ENCODE measurements at places on chromosomes 6 and 20.
A peak's percentile ranks its signal among the peaks of the same experiment; 100 is the strongest.

DNA sequence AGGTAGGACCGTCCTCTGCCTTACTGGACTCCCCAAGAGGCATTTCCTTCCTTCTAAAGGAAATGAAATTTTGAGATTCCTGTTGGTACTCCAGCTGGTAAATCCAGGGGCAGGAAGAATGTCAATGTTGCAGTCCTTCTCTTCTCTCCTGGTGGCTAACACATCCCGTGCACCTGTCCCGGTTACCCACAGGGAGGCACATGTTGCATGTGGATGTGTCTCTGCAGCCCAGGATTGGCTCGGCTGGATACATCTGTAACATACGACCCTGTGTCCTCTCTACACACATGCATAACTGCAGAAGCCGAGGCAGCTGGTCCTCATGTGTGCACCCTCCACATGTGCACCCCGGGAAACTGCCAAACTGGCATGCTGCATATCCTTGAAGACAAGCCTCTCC is 1.3 kb upstream of the LRFN2 start:
- DNase-seq = no peak

- DNase-seq = no peak
These were observed 149.9 kb downstream of the IBTK start for GRCh38 chr6:82097676-82098075.

- DNase-seq = no peak
These were observed 600 bp downstream of the XPO5 start for GRCh38 chr6:43575105-43575771.

- no peak for DNase-seq
These were observed 29.1 kb downstream of the NDUFAF5 start for GRCh38 chr20:13813910-13814309.

DNA sequence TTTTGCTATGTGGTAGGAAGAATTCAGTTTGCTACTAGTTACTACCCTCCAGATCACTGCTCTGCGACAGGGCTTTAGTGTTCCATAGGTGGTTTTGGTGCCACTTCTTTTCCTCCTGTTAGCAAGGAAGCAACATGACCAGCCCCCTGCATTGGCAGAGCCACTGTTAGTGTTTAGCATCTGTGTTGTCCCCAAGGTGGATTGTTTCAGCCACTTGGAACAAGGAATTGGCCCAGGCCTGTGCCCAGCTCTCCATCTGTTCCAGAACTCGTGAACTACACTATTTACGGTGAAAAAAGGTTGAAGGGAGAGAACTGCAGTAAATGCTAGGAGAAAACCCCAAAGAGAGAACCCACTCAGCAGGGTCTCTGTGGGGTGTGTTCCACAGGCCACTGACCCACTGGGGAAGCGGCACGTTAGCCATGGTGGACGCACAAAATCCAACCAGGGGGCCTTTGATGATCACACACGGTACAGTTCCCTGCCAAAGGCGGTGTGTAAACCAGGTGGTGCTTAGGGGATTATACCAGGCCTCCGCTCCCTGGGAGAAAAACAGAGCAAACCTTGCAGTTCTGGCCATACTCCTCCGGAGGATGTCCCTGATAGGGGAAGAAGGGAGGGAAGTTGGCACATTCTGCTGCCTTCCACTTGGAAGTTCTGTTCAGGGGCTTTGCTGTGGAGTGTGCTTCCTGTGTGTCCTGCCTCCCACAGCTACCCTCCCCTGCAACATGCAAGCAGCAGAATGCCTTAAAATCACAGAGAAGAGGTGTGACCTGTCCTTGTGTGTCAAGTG is 72.3 kb downstream of the LYRM2 start:
- no peak for DNase-seq

DNA sequence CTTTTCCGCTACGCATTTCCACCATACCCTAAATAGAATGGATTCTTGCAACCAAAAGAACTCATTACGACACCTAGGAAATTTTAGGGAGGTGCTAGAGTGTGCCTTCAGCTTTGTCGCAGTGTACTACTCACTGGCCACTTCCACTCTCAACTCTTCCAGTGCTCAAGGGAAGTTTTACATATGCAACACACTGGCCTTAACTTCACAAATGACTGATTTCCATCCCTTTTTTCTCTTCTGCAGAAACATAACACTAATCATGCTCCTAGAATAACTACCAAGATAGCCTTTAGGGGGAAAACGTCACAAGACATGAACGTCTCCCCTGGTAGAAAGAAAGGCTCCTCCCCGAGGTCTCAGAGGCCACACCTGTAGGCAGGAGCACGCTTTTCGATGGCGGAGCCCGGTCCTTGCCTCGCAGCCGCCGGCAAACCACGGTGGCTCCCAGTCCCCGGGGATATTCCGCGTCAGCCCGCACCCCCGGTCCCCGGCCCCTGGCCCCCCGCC is 584 bp downstream of the LYRM4 start:
- DNase-seq = peak; percentile 70

GRCh38 chr6:45986746-45987274 is 28.9 kb downstream of the CLIC5 start:
- DNase-seq = no peak

- DNase-seq = no peak
These were observed 85.9 kb downstream of the THBS2 start for GRCh38 chr6:169167581-169168301.

DNA sequence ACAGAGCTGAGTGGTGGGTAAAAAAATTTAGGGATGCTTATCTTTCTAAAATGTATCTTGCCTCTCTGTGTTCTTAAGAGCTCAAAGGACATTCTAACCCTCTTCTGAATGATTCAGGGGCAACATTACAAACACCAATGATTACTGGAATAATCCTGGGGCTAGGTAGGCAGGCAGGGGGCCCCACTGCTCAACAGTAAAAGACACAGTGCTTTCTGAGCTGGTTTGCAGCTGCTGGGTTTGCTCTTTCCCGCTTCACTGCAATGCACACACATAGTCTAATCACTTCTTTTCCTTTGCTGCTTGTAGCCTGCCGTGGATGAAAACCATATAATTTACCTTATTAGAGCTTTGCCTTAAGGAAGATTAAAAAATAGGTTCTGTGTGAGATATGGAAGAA is 23.9 kb downstream of the CLDN20 start:
- DNase-seq = no peak

GRCh38 chr6:146364816-146365594 is 178.6 kb upstream of the RAB32 start:
- DNase-seq = no peak

DNA sequence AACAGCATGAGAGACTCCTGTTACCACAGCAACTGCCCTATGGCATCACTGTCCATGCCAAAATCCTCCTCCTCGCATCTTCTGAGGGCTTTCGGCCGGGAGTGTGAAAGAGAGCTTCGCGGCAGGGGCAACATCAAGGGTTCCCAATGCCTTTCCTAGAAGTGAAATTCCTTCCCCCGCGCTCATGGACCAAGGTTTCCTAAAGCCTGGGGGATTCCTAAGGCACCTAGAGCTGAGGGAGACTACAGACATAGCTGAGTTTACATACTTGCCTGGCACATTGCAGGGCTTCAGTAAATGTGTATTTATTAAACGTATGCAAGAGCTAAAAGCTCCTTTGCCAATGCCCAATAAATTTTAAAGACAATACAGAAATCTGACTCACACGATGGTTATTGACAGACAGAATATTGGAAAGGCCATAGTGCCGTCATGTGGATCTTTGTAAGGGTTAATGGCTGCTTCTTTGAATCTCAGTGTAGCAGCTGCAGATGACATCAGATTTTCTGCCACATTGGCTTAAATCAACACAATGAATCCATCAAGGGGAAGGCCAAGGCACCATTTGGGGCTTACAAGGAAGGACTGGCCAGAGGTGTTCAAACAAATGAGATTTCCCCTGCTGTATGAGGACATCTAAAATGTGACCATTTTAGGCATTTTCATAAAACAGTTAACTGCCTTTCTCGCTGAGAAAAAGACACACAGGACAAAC is 281.2 kb upstream of the JARID2 start:
- DNase-seq = no peak

- peak; percentile 67 for DNase-seq
These were observed 249.5 kb downstream of the ADGRG6 start for GRCh38 chr6:142551274-142551811.

GRCh38 chr6:87873556-87873955 is 171.5 kb upstream of the AKIRIN2 start:
- no peak for DNase-seq

DNA sequence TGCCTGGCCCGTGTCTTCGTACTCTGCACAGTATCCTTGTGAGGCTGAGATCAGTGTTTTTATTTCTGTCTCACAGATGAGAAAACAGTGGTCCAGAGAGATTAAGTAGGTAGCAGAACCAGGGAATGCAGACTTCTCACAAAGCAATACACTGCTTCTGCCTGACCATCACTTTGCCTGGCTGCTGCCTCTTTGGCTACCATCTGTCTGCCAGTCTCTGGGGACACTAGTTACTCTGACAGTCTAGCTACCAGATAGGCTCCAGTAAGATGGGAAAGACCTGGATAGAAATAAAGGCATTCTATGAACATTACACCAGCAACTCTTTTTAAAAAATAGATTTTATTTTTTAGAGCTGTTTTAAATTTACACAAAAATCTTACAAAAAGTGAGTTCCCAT is 96.9 kb downstream of the PHACTR3 start:
- no peak for DNase-seq

GRCh38 chr20:46787991-46788762 is 78.7 kb downstream of the SLC2A10 start:
- no peak for DNase-seq

- no peak for DNase-seq
These were observed 193.3 kb downstream of the TMEM200A start for GRCh38 chr6:130559166-130559565.

DNA sequence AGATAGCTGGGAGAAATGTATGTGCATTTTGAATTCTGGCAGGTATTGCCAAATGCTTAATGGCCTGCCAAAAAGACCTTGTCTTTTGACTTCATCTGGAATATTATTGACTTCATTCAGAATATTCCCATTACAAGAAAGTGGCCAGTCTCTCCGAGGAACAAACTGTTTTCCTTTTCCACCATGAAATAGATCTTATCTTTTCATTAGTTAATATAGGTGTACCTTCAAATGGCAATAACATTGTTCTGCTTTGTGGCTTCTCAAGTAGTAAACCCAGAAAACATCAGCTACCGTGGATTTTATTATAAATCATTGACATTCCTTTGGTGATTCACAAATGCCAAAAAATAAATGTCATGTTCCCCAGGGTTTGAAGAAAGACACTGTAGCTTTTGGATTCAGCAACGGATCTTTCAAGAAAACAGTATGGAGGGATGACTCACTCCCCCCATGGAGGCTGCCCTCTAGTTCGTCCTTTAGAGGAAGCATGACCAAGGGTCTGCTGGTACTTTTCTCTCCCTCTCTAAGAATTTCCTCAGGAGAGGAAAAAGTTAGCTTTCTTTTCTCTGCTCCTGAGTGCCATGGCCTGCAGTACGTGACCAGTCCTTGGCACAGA is 1.1 kb upstream of the RNF182 start:
- no peak for DNase-seq

DNA sequence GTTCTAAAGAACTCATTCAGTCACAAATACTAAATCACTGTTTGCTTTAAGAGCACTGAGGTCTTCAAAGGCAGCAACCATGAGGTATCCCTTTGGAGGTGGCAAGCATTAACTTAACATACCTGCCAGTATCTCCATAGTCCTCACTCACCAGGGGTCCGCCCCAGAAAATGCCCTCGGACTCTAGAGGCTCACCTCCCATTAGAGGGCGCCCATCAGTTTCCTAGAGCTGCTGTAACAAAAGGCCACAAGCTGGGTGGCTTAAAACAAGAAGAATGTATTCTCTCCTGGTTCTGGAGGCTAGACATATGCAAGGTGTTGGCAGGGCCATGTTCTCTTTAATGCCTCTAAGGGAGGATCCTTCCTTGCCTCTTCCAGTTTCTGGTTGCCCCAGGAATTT is 12.0 kb upstream of the RNGTT start:
- no peak for DNase-seq

DNA sequence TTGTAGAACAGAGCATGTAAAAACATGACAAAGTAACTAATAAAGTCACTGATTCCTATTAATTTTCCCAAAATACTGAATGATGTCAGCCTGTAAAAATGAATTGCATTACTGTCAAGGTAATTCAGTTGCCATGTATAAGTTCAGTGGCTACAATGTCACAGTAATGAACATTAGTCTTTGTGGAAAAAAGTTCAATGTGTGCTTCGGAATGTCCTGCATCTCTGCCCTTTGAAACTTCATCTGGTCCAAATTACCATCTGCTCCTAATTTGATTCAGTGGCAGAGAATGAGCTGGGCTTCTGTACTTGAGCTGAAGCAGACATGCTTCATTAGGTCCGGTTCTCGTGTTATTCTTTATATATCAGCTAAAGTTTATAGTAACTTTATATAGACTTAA is 567.4 kb downstream of the COL12A1 start:
- no peak for DNase-seq

DNA sequence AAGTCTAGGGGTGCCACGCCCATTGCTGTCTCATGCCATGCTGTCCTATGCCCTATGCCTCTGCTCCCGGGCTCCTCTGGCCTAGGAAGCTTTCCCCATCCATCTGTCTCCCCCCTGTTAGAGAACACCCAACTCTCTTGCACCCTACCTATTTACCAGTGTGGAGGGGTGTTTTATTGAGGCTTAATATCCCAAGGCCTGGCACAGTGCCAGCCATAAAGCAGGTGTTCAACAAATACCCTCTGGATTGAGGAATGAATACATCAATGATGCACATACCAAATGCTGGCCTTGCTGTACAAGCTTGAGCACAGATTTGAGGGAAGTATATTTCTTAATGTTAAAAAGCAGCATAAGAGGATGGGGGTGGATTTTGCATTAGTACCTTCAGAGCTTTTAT is 38.3 kb downstream of the METTL24 start:
- no peak for DNase-seq

GRCh38 chr20:47665221-47665991 is 119.9 kb downstream of the SULF2 start:
- no peak for DNase-seq

- DNase-seq = no peak
These were observed 253.0 kb upstream of the SOX4 start for GRCh38 chr6:21340573-21340972.

- no peak for DNase-seq
These were observed 1.7 kb upstream of the VSTM2L start for GRCh38 chr20:37901240-37901639.

DNA sequence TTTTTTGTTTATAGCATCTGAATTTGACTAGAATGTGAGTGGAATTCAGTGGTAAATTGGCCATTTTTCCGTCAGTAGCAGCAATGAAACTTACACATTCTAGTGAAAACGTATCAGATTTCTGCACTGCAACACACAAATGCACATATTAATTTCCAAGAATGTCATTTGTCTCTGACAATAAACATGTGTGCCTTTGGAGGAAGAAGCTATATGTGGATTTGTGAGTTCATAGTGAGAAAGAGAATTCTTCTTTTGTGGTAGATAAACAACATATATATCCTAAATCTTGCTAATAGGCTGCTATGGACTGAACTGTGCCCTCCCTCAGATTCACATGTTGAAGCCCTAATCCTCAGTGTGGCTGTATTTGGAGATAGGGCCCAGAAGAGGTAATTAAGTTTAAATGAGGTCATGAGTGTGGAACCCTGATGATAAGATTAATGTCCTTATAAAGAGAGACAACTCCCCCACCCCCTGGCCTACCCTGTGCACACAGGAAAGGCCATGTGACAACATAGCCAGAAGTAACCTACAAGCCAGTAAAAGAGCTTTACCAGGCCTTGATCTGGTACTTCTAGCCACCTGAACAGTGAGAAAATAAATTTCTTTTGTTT is 200.2 kb upstream of the EYA4 start:
- DNase-seq = no peak
